ENCODE measurements at places on chromosomes 2 and 18.

GRCh38 chr2:75379476-75380210, 180.3 kb upstream of the TACR1 start:
- no peak for DNase-seq

- DNase-seq, result no peak
Measured at GRCh38 chr2:215883799-215884198, 129.6 kb downstream of the MREG start.

DNA sequence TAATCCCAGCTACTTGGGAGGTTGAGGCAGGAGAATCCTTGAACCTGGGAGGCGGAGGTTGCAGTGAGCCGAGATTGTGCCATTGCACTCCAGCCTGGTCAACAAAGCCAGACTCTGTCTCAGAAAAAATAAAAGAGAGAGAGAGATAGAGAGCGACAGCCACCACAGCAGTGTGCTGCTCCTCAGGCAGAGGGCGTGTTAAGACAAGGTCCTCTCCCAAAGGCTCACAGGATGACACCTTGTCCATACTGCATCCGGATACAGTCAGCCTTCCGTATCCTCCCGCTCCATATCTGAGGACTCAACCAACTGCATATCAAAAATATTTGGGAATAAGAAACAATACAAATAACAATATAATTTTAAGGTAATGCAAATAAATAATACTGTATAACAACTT, 20.1 kb downstream of the ARL4C start:
- no peak for DNase-seq

DNA sequence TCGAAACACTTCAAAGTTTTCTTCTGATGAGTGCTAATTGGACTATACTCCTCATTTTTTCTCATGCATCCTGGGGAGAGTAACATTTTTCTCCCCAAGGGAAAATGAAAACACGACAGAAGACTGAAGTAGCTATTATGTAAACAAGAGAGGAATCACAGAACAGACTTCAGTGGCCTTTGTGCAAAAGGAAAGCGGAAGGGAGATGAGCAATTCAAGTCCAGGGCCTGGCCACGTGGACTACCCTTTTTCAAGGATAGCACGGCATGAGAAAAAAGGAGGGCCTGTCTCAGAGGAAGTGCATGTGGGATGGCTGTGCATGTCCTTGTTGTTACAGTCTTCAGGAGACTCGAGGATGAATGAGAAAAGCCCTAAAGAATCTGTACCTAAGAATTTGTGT, 43.8 kb upstream of the KCNE4 start:
- DNase-seq, result no peak

DNA sequence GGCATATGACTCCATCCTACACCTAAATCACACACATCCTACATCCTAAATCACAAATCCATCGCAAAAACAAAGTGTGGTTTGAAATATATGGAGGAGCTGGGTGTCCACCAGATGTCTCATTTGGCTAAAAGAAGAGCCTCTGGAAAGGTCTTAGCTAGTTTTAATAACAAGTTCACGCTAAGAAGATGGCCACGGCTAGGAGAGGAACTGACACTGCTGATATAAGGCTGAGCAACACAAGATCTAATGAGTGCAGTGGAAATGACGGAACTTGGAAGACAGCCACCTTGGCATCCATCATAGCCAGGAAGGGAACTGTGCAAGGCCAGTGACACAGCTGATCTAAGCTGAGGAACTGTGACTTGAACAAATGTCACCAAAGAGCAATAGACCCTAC, 60.0 kb upstream of the AGAP1 start:
- no peak for DNase-seq

GRCh38 chr18:26971409-26971808, 105.9 kb upstream of the AQP4 start:
- no peak for DNase-seq

- no peak for DNase-seq
Measured at GRCh38 chr2:109322111-109322510, 193.1 kb downstream of the SH3RF3 start.

- no peak for DNase-seq
Measured at GRCh38 chr2:173373290-173373689, 18.6 kb downstream of the CDCA7 start.

GRCh38 chr18:43877616-43878321, 600.5 kb upstream of the SYT4 start:
- no peak for DNase-seq

GRCh38 chr2:1800716-1801388, 56.5 kb upstream of the PXDN start:
- no peak for DNase-seq

- no peak for DNase-seq
Measured at GRCh38 chr2:101751875-101752619, 54.5 kb downstream of the MAP4K4 start.

- DNase-seq, result no peak
Measured at GRCh38 chr2:14927021-14927564, 294.6 kb downstream of the LRATD1 start.

DNA sequence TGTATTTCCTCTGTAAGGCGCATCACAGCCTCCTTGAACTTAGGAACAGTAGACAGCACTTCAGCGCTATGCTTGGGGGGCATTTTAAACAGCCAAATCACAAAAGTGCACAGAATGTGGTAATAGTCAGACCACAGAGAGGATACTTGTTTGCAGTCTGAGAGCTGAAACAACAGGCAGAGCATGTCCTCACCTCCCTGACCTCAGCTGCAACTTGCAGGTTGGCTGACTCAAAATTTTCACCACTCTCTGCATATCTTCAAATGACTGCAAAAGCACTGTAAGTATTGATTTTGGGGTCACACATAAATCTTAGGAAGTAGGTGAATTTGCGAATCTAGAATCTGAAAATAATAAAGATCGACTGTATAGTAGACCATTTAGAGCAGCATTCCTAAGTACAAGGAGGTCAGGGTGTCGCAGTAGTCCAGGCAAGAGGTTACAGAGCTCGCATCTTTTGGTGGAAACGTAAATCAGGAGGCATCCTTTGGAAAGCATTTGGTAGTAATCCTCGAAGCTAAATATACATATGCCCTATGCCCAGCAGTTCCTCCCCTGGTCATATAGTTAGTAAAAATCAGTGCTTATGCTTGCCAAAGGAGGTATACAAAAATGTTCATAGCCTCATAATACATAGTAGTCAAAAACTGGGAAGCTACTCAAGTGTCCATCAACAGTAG, 108.2 kb upstream of the MYCN start:
- no peak for DNase-seq

DNA sequence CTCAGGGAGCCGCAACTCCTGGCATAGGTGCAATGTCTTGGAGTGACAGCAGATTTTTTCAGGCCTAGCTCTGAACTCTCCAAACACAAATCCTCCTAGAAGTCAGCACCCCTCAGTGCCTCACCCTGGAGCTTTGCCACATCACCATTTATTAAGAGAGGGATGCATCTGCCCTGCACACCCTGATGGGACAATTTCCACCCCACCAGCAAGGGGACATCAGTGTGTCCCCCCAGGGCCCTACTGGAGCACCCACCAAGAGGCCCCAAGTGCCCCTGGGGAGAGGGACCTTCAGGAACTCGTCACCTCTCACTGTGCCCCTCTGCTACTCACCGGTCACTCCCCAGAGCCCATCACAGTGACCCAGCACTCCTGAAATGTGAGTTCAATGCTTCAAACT, 144.7 kb downstream of the NDUFA10 start:
- no peak for DNase-seq

GRCh38 chr2:74945788-74946331, 12.6 kb upstream of the POLE4 start:
- DNase-seq, result no peak

DNA sequence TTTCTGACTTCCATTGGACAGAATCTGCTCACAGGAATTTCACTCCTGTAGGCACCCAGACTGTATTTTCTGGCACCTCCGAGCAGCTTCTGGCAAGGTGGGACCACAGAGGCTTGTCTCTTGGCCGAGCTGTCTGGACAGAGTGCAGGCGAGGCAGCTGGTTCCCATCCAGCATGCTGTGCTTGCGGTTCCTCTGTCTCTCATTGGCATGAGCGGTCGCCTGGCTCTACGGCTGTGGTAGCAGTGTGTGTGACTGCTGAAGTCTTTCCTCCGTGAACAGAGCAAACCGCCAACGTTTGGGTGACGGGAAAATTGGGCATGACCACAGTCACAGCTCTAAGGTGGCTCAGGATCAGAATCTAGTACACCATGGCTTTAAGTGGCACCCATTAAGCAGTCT, 411.7 kb upstream of the NETO1 start:
- DNase-seq, result no peak

GRCh38 chr2:106160786-106161261, 33.3 kb downstream of the UXS1 start:
- no peak for DNase-seq

DNA sequence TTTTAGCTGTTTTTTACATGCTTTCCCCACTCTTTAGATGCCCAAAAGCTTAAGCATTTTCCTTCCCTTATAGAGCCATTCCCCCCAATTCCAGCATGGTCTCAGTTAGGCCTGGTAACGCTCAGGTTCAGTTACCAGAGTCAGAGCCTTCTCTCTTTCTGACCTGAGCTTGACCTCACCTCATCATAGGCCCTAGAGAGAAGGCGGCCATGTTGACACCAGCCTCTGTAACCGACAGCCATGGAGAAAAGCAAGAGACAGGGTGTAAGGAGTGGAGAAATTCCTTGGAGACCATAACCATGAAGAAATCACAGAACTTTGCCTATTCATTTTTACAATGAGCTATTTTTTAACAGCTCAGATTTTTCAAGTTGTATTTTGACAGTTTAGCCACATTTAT, 99.4 kb downstream of the RTN4 start:
- no peak for DNase-seq

DNA sequence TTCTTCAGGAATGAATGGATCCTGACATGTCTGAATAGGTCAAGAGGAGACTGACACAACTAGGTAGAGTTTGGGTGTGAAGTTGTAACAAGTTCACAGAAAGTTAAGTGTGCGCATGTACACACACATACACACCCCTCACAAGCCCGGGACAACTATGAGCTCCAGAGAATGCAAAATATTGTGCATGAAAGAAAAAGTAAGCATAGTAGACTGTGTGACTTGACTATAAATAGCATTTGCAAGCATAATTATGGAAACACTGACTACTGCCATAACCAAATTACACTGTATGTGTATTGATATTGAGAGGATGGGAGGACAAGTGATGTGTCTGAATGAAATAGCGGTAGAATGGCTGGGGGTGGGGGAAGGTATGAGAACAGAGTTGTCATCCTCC, 157.1 kb upstream of the NCK2 start:
- no peak for DNase-seq

- DNase-seq, result no peak
Measured at GRCh38 chr18:47944972-47945852, 14.8 kb upstream of the SMAD2 start.

DNA sequence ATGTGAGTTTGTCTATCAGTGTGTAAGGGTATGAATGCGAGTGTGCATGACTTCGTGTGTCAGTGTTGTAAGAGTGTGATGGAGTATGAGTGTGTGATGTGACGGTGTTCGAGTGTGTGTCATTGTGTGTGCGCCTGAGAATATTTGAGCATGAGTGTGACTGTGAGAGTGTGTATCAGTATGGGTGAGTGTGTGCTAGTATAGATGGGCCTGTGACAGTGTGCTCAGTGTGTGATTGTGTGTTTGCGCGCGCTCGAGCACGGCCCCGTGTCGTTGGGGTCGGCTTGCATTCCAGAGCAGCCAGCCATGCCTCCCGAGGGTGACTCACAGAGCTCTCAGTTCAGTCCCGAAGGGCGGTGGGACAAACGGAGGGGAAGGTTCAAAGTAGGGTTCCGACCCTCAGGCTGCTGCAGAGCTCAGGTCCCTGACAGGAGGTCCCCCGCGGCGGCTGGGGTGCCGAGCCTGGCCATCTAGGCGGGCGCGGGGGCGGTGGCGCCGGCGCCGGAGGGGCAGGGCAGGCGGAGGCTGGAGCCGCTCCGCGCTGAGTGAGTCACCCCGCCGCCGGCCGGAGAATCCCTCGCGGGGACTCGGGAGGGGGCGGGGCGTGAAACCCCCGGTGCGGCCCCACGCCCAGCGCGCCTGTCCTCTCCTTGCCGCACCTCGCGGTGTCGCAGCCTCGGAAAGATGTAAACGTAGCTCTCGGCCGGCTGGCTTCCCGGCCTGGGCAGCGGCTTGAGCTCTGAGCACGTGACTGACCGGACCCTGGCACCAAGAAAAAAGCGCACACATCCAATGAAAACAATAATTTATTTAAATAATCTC, 3.8 kb downstream of the DLX2 start:
- DNase-seq, result no peak

- DNase-seq, result no peak
Measured at GRCh38 chr2:149364839-149365238, 34.5 kb downstream of the LYPD6 start.

DNA sequence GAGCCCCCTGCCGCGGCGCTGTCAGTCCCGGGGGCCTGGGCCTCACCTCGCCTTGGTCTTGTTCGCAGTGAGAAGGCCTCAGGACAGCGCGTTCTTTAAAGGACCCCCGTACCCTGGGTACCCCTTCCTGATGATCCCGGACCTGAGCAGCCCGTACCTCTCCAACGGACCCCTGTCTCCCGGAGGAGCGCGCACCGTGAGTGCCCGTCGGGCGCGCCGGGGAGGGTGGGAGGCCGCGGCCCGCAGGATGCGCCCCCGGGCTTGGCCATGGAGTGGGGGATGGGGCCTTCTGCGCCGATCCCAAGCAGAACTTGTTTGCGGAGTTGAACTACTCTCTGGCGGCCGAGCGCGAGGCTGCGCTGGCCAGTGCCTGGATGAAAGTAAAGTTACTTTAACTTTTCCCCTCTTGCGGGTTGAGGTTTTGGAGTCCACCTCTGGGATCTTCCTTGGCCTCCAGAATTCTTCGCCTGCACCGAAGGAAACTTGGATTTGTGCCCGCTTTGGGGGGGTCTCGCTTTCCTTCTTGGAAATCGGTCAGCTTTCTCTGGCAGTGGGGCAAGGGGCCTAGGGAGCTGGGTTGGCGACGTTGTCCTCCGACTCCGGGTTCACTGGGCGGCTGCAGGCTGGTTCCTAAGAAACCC, 1.2 kb downstream of the TCF7L1 start:
- DNase-seq, result no peak

DNA sequence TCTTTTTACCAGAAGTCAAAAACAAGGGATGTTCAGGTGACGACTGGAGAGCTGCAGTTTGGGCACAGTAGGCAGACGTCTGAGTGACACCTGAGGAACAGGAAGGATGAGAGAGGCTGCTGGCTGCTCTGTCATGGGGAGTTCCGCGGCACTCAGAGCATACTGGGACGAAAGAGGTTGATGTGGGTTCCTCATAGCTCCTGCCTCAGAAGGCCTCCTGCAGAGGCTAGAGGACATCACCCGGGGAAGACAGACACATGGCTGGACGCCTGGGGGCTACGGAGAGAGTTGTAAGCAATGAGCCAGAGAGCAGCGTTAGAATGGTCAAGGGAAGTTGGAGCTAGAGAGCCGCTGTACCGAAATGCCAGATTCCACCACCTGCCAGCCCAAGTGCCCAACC, 45.1 kb upstream of the GLI2 start:
- DNase-seq, result no peak

GRCh38 chr18:9055185-9055584, 47.3 kb upstream of the NDUFV2 start:
- no peak for DNase-seq

DNA sequence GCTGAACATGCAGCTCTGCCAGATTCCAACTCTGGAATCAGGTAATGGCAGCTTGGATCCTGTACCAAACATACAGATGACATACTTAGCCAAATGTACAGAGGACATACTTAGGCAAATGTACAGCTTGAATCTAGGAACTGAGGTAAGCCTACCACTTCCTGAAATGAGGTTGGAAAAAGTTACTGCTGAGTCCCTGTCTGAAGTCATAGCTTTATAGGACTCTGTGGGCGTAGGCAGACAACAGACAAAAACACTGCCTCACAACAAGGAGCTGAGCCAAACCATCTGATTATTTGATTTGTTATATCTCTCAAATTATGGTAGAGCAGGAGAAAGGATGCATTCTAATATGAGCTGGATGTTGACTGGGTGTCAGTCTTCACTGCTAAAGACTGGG, 290.2 kb upstream of the TCF4 start:
- no peak for DNase-seq

- DNase-seq, result no peak
Measured at GRCh38 chr2:41129988-41130387, 678.1 kb upstream of the SLC8A1 start.

Measured in NCI-H1930 (cell line).